ENCODE measurements at places on chromosomes 16 and 17.

GRCh38 chr17:35849469-35850348 is 19.0 kb downstream of the HEATR9 start:
- no peak overlapping the region for H3K27ac ChIP-seq
- no peaks in the 10 kb centered on the region for H3K4me1 ChIP-seq
- no peak overlapping the region for H3K4me3 ChIP-seq
- peaks cover 20% of the 10 kb centered on the region for H3K36me3 ChIP-seq
- peak; percentile 48 for DNase-seq

- no peak overlapping the region for H3K4me3 ChIP-seq
- H3K27ac ChIP-seq = no peak overlapping the region
- DNase-seq = no peak
- H3K27me3 ChIP-seq = no peaks in the 10 kb centered on the region
- peaks cover 12% of the 10 kb centered on the region for H3K4me1 ChIP-seq
Observed at GRCh38 chr16:12255919-12256665, 279.6 kb downstream of the SNX29 start.

GRCh38 chr16:58197314-58198012 is 443 bp downstream of the CSNK2A2 start:
- H3K4me1 ChIP-seq = peaks cover 6% of the 10 kb centered on the region
- peak overlapping the region; percentile 84 for H3K4me3 ChIP-seq
- peak; percentile 1 for DNase-seq
- peaks cover 42% of the 10 kb centered on the region for H3K36me3 ChIP-seq

GRCh38 chr17:3678821-3679530 is 10.4 kb downstream of the EMC6 start:
- H3K27ac ChIP-seq = no peak overlapping the region
- H3K27me3 ChIP-seq = peaks cover 25% of the 10 kb centered on the region
- no peaks in the 10 kb centered on the region for H3K36me3 ChIP-seq
- DNase-seq = no peak
- peaks cover 2% of the 10 kb centered on the region for H3K4me1 ChIP-seq

DNA sequence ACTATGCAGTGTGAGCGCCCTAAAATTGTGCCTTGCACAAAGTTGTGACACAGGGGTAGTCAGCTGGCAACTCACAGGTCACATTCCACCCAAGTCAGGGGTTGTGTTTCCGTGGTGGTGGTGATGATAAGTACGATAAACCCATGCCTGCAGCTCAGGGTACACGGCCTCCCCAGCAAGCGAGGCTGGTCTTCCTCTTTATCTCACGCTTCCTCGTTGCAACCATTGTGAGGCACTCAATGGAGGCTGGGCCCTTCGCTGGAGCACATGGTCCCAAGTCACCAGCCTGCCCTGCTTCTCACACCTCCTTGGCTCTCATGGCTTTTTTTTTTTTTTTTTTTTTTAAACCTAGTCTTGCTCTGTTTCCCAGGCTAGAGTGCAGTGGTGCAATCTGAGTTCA is 307.5 kb downstream of the CPPED1 start:
- no peak for DNase-seq
- H3K27ac ChIP-seq = no peak overlapping the region
- no peaks in the 10 kb centered on the region for H3K27me3 ChIP-seq
- H3K4me3 ChIP-seq = no peak overlapping the region
- no peaks in the 10 kb centered on the region for H3K36me3 ChIP-seq

GRCh38 chr16:28839899-28840298 is 6.2 kb downstream of the TUFM start:
- DNase-seq = no peak
- peaks cover under 1% of the 10 kb centered on the region for H3K4me1 ChIP-seq
- no peak overlapping the region for H3K4me3 ChIP-seq
- no peaks in the 10 kb centered on the region for H3K27me3 ChIP-seq

GRCh38 chr16:77610496-77610895 is 111.8 kb upstream of the NUDT7 start:
- H3K4me3 ChIP-seq = no peak overlapping the region
- no peak for DNase-seq
- H3K27me3 ChIP-seq = no peaks in the 10 kb centered on the region
- no peak overlapping the region for H3K27ac ChIP-seq
- H3K4me1 ChIP-seq = no peaks in the 10 kb centered on the region

- H3K4me3 ChIP-seq = no peak overlapping the region
- DNase-seq = no peak
- no peaks in the 10 kb centered on the region for H3K36me3 ChIP-seq
- H3K27ac ChIP-seq = no peak overlapping the region
- H3K27me3 ChIP-seq = no peaks in the 10 kb centered on the region
- H3K4me1 ChIP-seq = peaks cover 7% of the 10 kb centered on the region
Observed at GRCh38 chr17:72467841-72468653, 347.2 kb downstream of the SOX9 start.

DNA sequence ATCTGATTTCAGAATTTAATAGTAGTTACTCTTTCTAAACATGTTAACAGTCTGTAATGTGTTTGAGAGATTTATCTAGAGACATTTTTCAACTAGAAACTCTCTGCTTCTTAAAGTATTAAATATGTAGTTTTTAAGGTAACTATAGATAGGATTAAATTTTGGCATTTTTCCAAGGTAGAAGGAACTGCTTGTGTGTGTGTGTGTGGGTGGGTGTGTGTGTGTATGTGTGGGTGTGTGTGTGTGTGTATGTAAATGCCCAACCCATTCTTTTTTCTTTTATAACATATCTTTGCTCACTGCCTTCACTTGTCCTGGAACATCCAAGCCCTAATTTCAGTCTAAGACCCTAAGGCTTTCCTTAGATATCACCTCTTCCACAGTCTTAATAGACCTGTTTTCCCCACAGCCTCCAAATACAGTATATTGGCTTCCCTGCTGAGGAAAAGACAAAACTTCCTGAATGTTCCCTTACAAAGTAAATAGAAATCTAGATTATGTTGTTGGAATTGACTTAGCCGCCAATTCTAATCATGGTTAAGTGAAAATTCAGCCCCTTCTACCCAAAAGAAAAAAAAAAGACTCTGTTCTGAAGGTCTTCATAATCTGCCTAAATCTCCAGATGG is 33.5 kb downstream of the NUP93 start:
- DNase-seq = no peak
- H3K27me3 ChIP-seq = no peaks in the 10 kb centered on the region
- H3K4me1 ChIP-seq = no peaks in the 10 kb centered on the region
- peaks cover 8% of the 10 kb centered on the region for H3K36me3 ChIP-seq
- no peak overlapping the region for H3K27ac ChIP-seq

GRCh38 chr17:20127360-20128035 is 118.3 kb downstream of the SPECC1 start:
- H3K4me3 ChIP-seq = no peak overlapping the region
- H3K36me3 ChIP-seq = no peaks in the 10 kb centered on the region
- H3K27me3 ChIP-seq = no peaks in the 10 kb centered on the region
- H3K4me1 ChIP-seq = peaks cover 1% of the 10 kb centered on the region

- H3K36me3 ChIP-seq = peaks cover 85% of the 10 kb centered on the region
- no peak overlapping the region for H3K27ac ChIP-seq
- H3K4me1 ChIP-seq = no peaks in the 10 kb centered on the region
- H3K27me3 ChIP-seq = no peaks in the 10 kb centered on the region
- no peak overlapping the region for H3K4me3 ChIP-seq
Observed at GRCh38 chr17:78034429-78035091, 76.1 kb downstream of the TNRC6C start.

- no peak overlapping the region for H3K27ac ChIP-seq
- no peaks in the 10 kb centered on the region for H3K4me1 ChIP-seq
- no peaks in the 10 kb centered on the region for H3K36me3 ChIP-seq
- H3K4me3 ChIP-seq = no peak overlapping the region
Observed at GRCh38 chr16:89041571-89042481, 51.8 kb upstream of the ACSF3 start.

- H3K36me3 ChIP-seq = no peaks in the 10 kb centered on the region
- DNase-seq = no peak
- no peak overlapping the region for H3K4me3 ChIP-seq
- H3K27ac ChIP-seq = no peak overlapping the region
- no peaks in the 10 kb centered on the region for H3K27me3 ChIP-seq
- no peaks in the 10 kb centered on the region for H3K4me1 ChIP-seq
Observed at GRCh38 chr17:72890711-72891110, 201.8 kb downstream of the SLC39A11 start.

- no peak overlapping the region for H3K27ac ChIP-seq
- no peak overlapping the region for H3K4me3 ChIP-seq
- H3K27me3 ChIP-seq = no peaks in the 10 kb centered on the region
Observed at GRCh38 chr17:82938873-82939620, 99.2 kb upstream of the ZNF750 start.

GRCh38 chr16:25110387-25110947 is 1.1 kb upstream of the LCMT1 start:
- H3K27ac ChIP-seq = no peak overlapping the region
- peaks cover 4% of the 10 kb centered on the region for H3K36me3 ChIP-seq
- no peak overlapping the region for H3K4me3 ChIP-seq
- peaks cover 5% of the 10 kb centered on the region for H3K4me1 ChIP-seq
- DNase-seq = no peak

DNA sequence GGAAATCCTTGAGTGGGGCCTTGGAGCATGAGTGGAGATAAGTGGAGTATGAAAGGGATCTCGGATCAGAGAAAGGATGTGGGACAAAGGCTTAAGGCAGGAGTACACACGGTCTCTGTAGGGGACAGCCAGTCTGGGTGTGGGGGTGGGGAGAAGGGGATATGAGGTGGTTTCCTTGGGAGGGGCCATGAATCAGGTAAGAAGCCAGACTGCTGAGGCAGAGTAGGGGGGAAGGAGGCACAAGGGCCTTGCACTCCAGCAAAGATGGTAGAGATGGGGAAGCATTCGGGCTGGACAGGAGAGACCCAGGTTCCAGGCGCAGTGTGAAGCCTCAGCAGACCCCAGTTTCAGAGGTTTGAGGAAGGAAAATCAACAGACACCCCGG is 1.6 kb downstream of the HSD11B2 start:
- no peak overlapping the region for H3K27ac ChIP-seq
- H3K36me3 ChIP-seq = peaks cover 14% of the 10 kb centered on the region
- no peak for DNase-seq

GRCh38 chr16:11474617-11475291 is 112.0 kb downstream of the LITAF start:
- no peak for DNase-seq
- H3K36me3 ChIP-seq = peaks cover 3% of the 10 kb centered on the region
- no peak overlapping the region for H3K4me3 ChIP-seq

- no peaks in the 10 kb centered on the region for H3K27me3 ChIP-seq
- DNase-seq = peak; percentile 55
- peak overlapping the region; percentile 92 for H3K27ac ChIP-seq
- no peaks in the 10 kb centered on the region for H3K36me3 ChIP-seq
- H3K4me1 ChIP-seq = peaks cover 19% of the 10 kb centered on the region
Observed at GRCh38 chr16:61829631-61830030, 206.6 kb downstream of the CDH8 start.

DNA sequence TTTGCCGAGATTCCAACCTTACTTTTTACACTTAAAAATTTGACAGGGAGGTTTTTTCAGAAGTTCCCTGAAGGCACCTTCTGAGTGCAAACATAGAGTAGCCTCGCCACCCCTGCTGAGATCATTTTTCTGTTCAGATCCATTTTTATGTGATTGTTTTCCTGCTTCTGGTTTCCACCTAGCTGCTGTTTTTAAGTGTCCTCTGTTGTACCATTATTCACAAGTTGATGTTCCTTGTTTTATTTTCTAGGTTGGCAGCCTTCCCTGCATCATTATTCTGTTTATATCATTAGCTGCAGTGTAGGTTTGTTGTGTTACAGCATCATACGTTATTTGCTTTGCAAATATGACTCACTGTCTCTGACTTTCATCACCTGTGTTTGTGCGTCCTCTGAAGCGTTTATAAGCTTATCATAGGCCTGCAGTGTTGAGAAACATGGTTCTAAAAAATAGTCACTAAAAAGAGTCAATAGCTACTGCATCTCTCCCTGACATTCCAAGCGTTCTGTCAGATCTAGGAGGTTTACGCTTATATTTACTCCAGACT is 116.9 kb upstream of the CLEC3A start:
- H3K27me3 ChIP-seq = no peaks in the 10 kb centered on the region
- H3K4me3 ChIP-seq = no peak overlapping the region
- no peaks in the 10 kb centered on the region for H3K36me3 ChIP-seq
- H3K27ac ChIP-seq = no peak overlapping the region
- no peaks in the 10 kb centered on the region for H3K4me1 ChIP-seq

DNA sequence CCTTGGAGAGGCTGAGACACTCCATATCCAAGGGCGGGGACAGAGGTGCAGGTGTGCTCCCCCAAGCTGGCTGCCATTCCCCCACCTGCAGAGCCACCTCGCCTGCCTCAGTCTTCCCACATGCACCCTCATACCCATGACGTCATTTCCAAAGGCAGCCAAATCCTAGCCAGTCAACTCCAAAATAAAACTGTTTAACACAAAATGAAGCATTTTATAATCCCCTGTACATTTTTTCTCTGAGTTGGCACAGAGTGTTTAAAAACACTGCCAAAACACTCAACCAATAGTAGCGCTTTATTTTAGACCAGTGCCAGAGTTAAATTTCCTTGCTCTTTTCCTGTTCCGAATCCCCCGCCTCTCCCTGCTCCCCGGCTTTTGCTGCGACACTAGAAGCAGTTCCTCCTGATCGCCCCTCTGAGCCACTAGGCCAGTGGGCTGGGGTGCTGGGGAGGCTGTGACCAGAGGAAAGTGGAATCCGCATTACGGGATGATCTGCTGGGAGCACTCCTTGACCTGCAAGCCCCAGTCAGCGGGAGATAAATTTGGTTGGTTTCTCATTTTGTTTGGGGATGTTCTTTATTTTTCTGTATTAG is 139.5 kb downstream of the ZNF423 start:
- H3K4me3 ChIP-seq = no peak overlapping the region
- DNase-seq = no peak

- H3K4me1 ChIP-seq = no peaks in the 10 kb centered on the region
- no peaks in the 10 kb centered on the region for H3K36me3 ChIP-seq
- no peak overlapping the region for H3K4me3 ChIP-seq
- DNase-seq = no peak
- H3K27ac ChIP-seq = no peak overlapping the region
Observed at GRCh38 chr17:37648555-37648954, 5.3 kb upstream of the DDX52 start.

DNA sequence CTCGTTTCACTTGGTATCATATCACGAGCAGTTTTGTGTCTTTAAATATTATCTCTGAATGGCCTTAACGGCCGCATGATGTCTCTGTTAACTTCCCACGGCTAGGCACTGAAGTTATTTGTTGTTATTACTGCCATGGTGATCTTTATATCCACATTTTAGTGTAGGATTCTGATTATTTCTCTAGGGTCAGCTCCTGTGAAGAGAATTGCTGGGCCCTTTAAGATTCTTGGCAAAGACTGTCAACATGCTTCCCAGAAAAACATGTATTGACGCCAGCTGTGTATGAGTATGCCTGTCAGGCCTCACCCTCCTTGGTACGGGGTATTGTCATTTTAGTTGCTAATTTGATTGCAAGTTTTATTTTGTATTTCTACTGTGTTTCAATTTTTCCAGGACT is 263.5 kb downstream of the SNX29 start:
- DNase-seq = no peak
- H3K27me3 ChIP-seq = no peaks in the 10 kb centered on the region
- H3K4me1 ChIP-seq = peaks cover 8% of the 10 kb centered on the region
